Osteoblast (primary cell): ENCODE measurements at places on chromosomes 6 and 20.

GRCh38 chr6:83781506-83781905, 71.7 kb upstream of the RIPPLY2 start:
- DNase-seq = no peak

DNA sequence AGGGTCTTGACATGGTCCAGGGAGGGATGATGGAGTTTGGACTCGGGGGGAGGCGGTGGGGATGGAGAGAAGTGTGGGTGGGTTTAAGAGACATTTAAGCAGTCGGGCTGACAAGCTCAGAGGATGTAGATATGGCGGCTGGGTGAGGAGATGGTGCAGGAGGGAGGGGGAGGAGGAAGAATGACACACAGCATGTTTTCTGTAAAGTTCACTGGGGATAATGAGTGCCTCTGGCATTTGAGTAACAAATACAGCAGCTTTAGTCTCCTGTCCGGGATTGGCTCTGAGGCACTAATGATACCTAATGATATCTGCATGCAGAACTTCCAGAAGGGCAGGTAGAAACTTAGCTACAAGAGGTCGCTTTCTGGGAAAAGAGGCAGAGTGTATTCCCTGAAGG, 107.8 kb downstream of the DHX35 start:
- peak; percentile 79 for DNase-seq

GRCh38 chr6:116191881-116192280, 62.0 kb downstream of the TSPYL4 start:
- no peak for DNase-seq

- DNase-seq = peak; percentile 86
Observed at GRCh38 chr6:32666420-32667300, at the start of gene HLA-DQB1. Gene HLA-DQB1, minus strand, starts transcription at chr6:32666657. Its CDS starts 50 bp downstream, at chr6:32666607.

DNA sequence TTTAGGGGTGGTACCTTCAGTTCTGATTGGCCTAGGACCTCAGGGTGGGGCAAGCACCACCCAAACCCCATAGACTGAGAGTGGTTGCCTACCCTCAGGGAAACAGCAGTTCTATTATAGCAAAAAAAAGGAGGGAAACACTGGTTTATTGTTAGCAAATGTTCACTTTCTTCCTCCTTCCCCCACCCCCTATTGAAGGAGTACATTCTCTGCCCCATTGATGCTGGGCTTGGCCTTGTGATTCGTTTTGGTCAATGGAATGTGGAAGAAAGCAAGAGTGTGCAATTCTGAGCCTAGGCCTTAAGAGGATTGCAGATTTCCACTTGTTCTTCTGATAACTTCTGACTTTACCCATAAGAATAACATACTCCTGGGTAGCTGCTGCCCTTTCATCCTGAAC, 255.8 kb downstream of the NFATC2 start:
- no peak for DNase-seq

- DNase-seq = no peak
Observed at GRCh38 chr6:15234068-15234758, 11.7 kb upstream of the JARID2 start.

- peak; percentile 45 for DNase-seq
Observed at GRCh38 chr20:46840054-46840729, 54.5 kb upstream of the EYA2 start.

- no peak for DNase-seq
Observed at GRCh38 chr6:52209770-52210169, 23.6 kb downstream of the IL17A start.

DNA sequence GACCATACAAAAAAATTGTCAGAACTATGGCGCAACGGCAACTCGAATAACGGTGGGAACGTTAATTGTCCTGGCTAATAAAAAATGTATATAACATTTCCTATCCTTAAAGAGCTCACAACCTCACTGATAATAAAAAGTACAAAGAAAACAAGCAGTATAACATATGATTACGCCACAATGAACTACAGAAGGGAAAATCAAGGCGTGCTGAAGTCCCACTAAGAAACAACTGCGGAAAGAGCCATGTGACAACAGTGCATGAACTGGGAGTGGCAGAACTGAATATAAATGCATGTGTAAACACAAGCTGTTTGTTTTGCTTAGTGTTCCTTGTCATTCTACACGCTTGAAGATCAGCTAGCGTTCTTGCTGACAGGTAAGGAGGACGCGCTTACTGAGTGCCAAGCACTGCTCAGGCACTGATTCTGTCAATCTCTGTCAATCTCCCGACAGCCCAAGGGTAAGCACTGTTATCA, 466 bp upstream of the PSMB1 start:
- no peak for DNase-seq

- DNase-seq = peak; percentile 41
Observed at GRCh38 chr6:129853996-129854711, 7.0 kb downstream of the TMEM244 start.

DNA sequence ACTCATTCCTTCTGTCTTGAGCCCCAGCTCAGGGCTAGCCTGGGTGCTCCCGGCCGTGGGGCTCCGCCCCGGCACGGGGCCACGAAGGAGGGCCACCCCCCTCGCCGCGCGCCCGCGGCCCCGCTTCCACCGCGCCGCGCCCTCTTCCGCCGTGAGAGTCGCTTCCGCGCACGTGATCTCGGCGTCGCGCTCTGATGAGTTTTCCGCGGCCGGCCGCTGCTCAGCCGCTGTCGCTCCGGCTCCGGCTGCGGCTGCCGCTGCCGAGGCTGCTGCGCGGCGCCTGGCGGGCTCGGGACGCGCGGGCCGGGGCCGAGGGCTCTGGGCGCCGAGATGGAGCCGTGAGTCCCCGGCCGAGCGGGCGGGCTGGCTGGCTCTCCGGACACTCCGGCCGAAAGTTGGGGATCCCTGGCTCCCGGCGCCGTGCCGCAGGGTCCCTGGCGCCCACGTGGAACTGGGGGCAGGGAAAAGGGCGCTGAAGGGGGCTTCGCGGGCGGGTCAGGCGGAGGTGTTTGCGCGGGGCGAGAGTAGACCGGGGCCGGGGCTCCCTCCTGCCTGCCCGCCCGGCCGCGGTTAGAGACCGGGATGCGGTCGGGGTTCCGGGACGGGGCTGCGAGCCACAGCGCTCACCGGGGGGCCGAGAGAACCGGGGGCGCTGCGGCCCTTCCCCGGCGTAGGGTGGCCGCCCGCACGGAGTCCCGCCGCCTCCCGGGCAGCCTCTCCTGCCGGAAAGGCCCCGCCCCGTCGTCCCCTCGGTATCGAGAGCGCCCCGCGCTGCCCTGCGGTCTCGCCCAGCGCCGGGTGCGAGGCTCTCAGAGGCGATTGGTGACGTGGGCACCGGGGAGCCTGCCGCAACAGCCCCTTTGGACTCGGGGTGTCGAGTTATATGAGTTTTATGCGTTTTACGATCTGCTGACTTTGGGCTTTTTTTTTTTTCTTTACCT, at the start of gene TMEM181:
TMEM181 (plus strand) TSS at position 197 of the 941 bp plus-strand sequence; CDS start at position 331, 134 bp downstream.
- DNase-seq = peak; percentile 98

- no peak for DNase-seq
Observed at GRCh38 chr6:18561037-18561750, 174.0 kb downstream of the RNF144B start.

- no peak for DNase-seq
Observed at GRCh38 chr6:5468586-5468985, 207.3 kb downstream of the FARS2 start.

- no peak for DNase-seq
Observed at GRCh38 chr6:18427296-18427695, 40.1 kb downstream of the RNF144B start.

DNA sequence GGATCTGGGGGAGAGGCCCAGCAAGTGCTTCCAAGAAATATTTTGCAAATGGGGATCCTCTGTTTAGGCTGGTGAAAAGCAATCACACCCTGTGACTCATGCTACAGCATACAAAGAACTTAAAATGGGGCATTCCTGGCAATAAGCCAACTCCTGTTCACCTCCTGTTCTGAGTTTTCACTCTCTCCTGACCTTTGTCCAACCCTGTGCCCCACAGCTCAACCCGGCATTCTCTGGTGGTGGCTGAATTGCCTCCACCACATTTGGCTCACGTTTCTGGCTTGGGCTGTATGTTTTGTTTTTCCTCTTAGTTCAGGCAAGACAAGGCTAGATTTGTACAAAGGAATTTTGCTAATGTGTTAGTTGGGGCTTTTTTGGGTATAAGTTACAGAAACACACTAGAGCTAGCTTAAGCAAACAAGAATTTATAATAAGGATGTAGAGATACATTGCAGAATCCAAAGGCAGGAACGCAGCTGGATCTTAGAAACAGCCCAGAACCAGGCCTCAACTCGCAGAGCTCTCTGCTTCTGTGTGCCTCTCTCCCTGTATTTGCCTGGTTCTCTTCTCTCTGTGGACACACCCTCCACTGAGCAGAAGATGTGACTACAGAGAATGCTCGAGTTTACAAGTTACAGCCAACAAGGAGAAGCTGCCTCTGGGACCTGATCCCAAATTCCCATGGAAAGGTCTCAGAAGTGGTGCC, 9.4 kb downstream of the ABCC10 start:
- DNase-seq = peak; percentile 92
